PC-9 (cell line): ENCODE measurements at places on chromosomes 11 and 22. TPM values are rescaled to one million over a fixed set of nuclear protein-coding genes. Genes with fewer than 3 reads are reported as not detected.
A peak's percentile ranks its signal among the peaks of the same experiment; 100 is the strongest.

DNA sequence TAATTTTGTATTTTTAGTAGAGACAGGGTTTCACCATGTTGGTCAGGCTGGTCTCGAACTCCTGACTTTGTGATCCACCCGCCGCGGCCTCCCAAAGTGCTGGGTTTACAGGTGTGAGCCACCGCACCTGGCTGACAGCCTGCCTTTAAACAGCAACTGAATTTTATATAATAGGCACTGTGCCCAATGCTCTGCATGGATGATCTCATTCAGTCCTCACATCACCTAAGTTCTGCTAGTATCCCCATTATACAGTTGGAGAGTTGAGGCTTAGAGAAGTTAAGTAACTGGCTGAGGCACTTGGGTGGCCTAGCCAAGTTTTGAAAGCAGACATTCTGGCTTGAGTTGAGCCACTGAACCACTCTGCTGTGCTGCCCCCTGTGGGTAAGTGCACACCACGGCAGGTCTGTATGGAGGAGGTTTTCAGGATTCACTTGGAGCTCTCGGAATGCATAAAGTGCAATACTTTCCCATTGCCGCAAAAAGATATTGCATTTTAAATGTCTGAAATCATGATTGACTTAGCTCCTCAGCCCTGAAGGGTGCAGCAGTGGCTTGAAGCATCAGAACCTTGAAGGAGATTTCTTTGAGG lies 112.4 kb downstream of the LDLRAD3 start:
- peak; percentile 42 for DNase-seq

GRCh38 chr11:66743271-66743968 lies 14.4 kb upstream of the SPTBN2 start:
- DNase-seq = peak; percentile 93

GRCh38 chr11:9530020-9530621 lies 43.3 kb upstream of the WEE1 start:
- no peak for DNase-seq

DNA sequence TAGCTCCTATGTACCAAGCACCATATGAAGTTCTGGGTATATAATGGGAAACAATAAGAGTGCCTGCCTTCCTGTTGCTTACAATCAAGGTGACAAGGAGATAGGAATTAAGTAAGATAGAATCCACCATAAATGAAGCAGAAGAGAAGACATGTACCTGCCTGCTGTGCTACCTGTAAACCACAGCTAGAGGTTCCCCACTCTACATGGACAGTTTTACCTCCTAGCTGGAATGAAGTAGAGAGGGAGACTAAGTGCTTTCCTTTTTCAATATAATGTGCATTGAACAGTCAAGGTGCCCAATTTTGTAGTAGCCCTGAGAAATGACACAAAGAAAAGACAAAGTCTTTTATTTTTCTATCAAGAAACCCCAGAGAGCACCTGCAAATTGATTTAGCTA lies 984.6 kb downstream of the DLG2 start:
- DNase-seq = no peak

- DNase-seq = no peak
These were observed 157.7 kb downstream of the ADAMTS15 start for GRCh38 chr11:130606178-130606577.

Gene KDM4E
- total RNA-seq = not detected in 2 replicates

DNA sequence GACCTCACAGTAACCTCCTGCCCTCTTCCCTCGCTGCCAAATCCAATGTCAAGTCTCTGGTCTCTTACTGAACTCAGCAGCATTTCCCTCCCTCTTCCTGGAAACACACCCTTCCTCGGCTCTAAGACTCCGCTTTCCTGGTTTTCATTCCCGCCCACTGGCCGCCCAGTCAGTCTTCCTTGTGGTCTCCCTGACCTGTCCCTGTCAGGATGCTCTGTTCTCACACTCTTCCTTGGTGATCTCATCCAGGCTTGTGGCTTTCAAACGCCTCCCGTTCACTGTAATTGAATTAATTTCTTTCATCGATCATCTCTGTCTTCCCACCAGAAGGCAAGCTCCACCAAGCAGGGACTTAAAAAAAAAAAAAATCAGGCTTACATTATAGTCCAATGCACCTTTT lies 33.5 kb downstream of the MYO18B start:
- no peak for DNase-seq

GRCh38 chr11:88414981-88415413 lies 77.5 kb upstream of the CTSC start:
- DNase-seq = peak; percentile 22

GRCh38 chr11:92216789-92217188 lies 7.8 kb upstream of the FAT3 start:
- DNase-seq = peak; percentile 72

Gene CEND1
- total RNA-seq = not detected in 2 replicates

Gene ART1
- not detected in 2 replicates for total RNA-seq

- DNase-seq = peak; percentile 88
These were observed 4.4 kb downstream of the BCL9L start for GRCh38 chr11:118921121-118921928.

DNA sequence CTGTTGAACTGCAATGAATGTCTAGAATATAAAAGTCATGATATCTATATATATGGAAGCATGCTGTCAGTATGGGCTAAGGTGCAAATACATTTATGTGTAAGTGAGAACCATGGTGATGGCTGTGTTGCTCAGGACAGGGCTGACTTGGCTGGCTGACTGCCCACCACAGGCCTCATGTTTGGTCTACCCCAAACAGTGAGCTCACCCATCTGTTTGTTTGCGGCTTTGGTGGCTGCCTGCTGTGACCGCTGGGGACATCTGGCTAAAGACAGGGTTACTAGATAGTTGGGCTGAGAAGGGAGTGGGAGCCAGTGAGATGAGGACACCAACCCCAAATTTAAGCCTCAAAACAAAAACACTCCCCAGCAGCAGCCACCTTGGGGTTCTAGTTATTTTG lies 6.3 kb downstream of the CD44 start:
- DNase-seq = peak; percentile 73

Gene OR8B12
- not detected in 2 replicates for total RNA-seq

DNA sequence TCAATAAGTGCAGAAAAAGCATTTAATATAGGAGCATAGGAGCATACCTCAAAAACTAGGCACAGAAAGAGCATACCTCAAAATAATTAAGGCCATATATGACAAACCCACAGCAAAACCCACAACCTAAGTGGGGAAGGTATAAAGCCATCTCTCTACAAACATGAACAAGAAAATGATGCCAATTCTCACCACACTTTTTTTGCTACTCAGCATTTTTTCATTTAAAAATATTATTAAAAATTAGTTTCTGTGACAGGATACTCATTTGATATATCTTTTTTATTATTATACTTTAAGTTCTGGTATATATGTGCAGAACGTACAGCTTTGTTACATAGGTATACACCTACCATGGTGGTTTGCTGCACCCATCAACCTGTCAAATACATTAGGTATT lies 352.0 kb downstream of the LUZP2 start:
- DNase-seq = no peak

Gene CCDC87
- 0.83 and 1.0 TPM in 2 replicates for total RNA-seq

GRCh38 chr22:19173047-19174035 lies 5.2 kb downstream of the SLC25A1 start:
- DNase-seq = no peak

- DNase-seq = peak; percentile 25
These were observed 14.1 kb upstream of the B3GNT6 start for GRCh38 chr11:77019976-77020595.

Gene SCN3B
- not detected in 2 replicates for total RNA-seq

DNA sequence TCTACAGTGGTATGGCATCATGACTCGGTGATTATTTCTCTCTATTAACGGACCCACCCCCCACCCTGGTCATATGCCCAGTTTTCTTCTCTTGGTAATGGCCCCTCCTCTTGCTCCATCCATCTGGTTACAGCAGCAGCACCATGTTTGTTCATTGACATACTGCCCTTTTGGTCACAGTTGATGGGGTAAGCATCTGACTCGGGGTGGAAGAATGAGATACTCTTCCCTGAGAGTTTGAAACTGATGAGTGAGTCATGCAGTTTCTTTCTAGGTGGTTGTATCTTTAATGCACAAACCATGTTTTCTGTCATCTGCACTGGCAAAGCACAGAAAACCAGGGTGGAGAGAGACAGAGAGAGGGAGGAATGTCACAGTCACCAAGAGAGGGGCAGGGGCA lies 126.0 kb downstream of the SYN3 start:
- no peak for DNase-seq

- DNase-seq = no peak
These were observed 91.5 kb upstream of the BLID start for GRCh38 chr11:122207505-122207904.

DNA sequence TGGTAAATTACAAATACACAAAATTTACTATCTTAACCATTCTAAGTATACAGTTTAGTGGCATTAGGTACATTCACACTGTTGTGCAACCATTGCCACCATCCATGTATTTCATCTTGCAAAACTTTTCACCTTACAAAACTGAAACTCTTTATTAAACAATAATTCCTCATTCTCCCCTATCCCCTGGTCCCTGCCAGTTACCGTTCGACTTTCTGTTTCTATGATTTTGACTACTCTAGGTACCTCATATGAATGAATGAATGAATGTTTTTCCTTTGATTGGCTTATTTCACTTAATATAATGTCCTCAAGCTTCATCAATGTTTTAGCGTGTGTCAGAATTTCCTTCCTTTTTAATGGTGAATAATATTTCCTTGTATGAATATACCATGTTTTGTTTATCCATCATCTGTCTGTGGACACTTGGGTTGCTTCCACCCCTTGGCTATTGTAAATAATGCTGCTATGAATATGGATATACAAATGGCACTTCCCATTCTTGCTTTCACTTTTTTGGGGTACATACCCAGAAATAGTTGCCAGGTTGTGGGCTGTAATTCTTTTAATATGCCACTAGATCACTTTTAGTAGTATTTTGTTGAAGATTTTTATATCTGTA lies 93.0 kb downstream of the UVRAG start:
- no peak for DNase-seq

Gene GRM5
- total RNA-seq = 0.05 TPM in 1 of 2 replicates, not detected in the other

- DNase-seq = peak; percentile 40
These were observed 72.8 kb upstream of the CCND1 start for GRCh38 chr11:69567951-69568808.

GRCh38 chr22:39207141-39208012 lies 37.4 kb downstream of the PDGFB start:
- peak; percentile 88 for DNase-seq

GRCh38 chr22:29718949-29719898 lies 579 bp upstream of the CABP7 start:
- DNase-seq = no peak

GRCh38 chr22:36465232-36466021 lies 16.0 kb downstream of the TXN2 start:
- peak; percentile 98 for DNase-seq

GRCh38 chr22:43185860-43186261 lies 1.1 kb downstream of the TTLL12 start:
- DNase-seq = no peak

- no peak for DNase-seq
These were observed 17.2 kb downstream of the CBX7 start for GRCh38 chr22:39135092-39135896.

GRCh38 chr11:2301631-2302305 lies at the start of the genes C11orf21 and TSPAN32:
Gene C11orf21, minus strand, starts transcription at chr11:2301918. Its CDS starts 110 bp downstream, at chr11:2301808.
Gene TSPAN32, plus strand, starts transcription at chr11:2302013. Its CDS starts 137 bp downstream, at chr11:2302150.
- no peak for DNase-seq

DNA sequence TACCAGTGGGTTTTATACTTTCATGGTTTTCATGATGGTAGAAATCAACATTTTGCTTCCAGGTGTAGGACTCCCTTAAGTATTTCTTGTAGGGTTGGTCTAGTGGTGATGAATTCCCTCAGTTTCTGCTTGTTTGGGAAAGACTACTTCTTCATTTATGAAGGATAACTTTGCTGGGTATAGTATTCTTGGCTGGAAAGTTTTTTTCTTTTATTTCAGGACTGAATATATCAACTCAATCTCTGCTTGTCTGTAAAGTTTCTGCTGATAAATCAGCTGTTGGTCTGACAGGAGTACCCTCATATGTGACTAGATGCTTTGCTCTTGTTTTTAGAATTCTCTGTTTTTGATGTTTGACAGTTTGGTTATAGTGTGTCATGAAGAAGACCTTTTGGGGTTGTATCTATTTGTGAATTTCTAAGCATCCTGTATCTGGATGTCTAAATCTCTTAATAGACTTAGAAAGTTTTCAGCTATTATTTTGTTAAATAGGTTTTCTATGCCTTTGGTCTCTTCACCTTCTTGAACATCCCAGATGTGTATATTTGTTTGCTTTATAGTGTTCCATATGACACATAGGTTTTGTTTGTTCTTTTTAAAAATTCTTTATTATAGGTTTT lies 95.9 kb downstream of the ENTHD1 start:
- no peak for DNase-seq

DNA sequence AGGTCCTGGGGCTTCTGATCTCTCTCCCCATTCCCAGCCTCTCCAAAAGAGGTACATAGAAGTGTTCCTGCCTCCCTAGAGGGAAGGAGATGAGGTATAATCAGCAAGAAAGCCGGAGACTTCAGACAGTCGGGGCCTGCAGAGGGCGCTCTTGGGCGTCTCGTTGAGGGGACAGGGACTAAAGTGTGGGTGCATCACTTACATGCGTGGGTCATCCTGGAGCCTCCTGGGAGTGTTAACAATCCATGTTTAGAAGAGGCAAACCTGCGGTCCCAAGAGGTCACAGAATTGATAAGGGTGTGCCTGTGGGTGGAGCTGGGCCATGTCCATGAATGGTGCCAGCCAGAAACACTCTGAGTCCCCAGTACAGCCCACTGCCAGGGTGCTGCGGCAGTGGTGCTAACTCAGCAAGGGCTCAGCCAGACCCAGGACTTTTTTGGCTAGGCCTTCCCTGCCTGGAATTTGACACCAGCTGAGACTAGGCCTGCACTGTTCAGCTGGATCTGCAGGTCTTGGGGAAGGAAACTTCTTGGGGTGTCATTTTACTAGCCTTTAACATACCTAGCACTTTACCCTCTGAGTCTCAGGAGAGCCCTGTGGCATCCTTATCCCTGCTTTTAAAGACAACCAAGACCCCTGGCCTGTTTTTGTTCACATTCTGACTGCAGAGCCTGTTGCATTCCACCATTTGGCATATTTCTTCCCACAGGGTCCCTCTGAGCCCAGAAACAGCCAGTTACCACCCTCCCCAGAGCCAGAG lies 5.5 kb downstream of the YDJC start:
- DNase-seq = no peak

Gene CPSF7
- total RNA-seq = 82.7 and 87.0 TPM in 2 replicates

- DNase-seq = peak; percentile 88
These were observed 942 bp upstream of the RPS6KA4 start for GRCh38 chr11:64357904-64358535.

GRCh38 chr22:39434243-39434653 lies 22.6 kb upstream of the MGAT3 start:
- no peak for DNase-seq

- DNase-seq = no peak
These were observed 26.6 kb downstream of the RAB30 start for GRCh38 chr11:83044958-83045712.

- DNase-seq = no peak
These were observed 4.4 kb downstream of the TSPO start for GRCh38 chr22:43155789-43156188.

Gene GVQW3
- 11.1 and 12.5 TPM in 2 replicates for total RNA-seq

Gene ADAMTS15
- total RNA-seq = 1.8 and 2.2 TPM in 2 replicates

DNA sequence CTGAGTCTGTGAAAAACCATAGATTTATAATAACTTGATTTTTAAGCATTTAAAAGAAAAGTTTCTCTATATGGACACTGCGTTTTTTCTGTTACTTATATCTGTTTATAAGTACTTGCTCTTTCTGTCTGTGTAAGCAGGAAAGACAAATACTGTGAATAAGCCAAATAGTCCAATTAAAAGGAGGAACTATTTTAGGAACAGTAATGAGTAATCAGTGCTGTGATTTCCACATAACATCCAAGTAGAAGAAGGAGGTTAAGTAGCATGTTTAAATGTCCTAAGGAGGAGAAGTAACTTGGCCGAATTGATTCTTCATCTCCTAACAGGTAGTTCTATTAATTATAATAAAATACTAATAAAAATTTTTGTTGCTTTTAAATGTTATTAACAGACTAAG lies 40.8 kb downstream of the ZNF214 start:
- DNase-seq = no peak
